ENCODE measurements at places on chromosomes 16 and 17.

- DNase-seq = no peak
These were observed 3.1 kb downstream of the ITPRIPL2 start for GRCh38 chr16:19116711-19117449.

GRCh38 chr16:62665269-62665668 is 629.0 kb upstream of the CDH8 start:
- no peak for DNase-seq

DNA sequence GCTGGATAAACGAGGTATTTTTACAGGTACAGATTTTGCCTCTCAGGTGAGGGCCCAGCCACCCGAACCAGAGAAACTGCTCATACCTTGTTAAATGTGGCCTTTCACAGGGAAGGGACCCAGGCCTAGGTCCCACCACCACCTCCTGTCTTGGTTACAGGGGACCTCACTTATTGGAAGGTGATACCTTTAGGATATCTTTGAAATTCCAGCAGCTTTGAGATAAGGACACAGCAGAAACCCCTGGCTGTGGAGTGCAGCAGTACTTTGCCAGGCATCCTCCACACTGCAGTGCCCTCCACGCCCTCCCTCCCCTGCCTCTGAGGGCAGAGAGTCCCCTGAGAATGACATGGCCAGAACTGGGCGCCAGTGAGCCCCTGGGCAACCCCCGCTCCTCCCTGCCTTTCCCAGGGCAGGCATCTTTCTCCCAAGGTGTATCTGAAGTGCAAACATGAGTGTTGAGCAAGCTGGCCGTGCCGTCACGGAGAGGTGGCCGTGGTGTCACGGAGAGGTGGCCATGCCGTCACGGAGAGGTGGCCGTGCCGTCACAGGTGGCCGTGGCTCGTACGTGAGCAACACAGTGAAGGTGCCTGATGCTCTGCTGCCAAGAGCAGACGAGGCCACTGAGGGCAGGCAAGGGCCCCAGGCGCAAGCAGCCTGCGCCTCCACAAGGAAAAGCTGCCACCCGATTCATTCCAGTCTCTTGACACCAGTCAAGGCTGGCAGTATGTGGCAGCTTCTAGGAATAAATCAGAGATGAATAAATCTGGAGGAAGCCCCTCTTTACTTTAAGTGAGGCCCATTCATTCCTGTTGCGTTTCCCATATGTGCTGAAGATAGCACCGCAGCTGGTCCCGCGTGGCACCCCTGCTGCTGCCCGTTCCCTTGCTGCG is 134.5 kb upstream of the CHMP6 start:
- no peak for DNase-seq

DNA sequence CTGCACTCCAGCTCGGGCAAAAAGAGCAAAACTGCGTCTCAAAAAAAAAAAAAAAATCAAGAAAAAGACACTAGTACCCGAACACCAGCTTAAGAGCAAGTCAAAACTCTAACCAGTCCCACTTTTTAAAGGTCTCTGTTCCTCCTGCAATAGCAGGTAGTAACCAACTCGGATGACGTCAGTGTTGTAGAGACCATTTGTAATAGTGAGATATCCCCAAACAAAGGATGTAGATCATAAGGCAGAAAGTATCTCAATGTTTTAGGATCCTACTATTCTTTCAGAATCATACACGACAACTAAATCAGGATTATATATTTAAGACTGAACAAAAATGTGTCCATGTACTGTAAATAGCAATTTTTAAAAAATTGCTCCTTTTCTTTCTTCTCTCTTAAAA is 2.4 kb downstream of the JPT1 start:
- no peak for DNase-seq

GRCh38 chr16:76577003-76577402 is 299.8 kb downstream of the CNTNAP4 start:
- DNase-seq = no peak

GRCh38 chr16:57167953-57168352 is 17.9 kb downstream of the PSME3IP1 start:
- peak; percentile 67 for DNase-seq

- DNase-seq = peak; percentile 43
These were observed 1.1 kb upstream of the PRPSAP1 start for GRCh38 chr17:76354747-76355310.

DNA sequence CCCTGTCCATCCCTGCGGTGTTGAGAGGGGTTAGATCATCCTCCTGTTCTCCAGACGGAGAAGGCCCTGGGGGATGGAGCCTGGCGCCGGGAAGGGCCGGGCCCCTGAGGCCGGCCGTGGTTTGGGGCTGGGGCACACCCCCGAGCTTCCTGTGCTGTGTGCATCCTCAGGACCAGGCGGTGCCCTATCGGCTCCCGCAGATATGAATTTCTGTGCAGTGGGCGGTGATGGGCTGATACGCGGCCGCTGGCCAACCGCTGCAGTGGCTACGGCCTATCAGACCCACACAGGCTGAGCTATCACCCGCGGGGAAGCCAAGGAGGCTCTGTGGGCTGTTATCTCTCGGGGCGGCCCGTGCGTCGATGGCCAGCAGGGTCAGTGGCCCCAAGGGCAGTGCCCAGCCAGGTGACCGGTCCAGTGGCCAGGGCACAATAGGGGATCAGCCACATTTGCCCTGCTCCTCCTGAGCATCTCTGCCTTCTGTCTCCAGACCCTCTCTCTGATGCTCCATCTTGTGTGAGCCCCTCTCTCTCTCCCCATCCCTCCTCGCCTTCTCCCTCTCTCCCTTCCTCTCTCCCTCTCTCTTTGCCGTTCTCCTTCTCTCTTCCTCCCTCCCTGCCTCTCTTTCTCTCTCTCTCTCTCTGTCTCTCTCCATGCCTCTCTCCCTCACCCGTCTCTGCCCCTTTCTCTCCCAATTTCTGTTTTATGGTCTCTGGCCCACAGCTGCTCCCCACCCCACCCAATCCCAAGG is 38.7 kb downstream of the ZFPM1 start:
- DNase-seq = no peak

DNA sequence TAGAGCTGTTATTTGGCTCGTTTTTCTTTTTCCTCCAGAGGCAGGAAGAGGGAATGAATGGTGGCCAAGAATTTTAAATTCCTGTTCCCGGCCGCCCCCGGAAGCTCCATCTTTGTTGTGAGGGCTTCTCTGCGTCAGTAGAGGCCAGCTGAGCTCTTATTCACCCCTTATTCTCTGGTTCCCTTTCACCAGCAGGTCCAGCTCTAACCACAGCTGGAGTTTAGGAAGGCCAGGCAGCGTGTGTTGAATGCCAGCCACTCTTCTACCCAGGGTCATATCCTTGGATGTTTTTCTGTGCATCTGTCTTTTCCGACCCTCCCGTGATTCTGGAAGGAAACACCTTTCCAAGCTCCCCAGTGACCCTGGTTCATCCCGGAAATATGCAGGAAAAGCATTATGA is 570.5 kb downstream of the WWOX start:
- peak; percentile 40 for DNase-seq

- DNase-seq = no peak
These were observed 42.9 kb upstream of the C16orf78 start for GRCh38 chr16:49330562-49331201.

DNA sequence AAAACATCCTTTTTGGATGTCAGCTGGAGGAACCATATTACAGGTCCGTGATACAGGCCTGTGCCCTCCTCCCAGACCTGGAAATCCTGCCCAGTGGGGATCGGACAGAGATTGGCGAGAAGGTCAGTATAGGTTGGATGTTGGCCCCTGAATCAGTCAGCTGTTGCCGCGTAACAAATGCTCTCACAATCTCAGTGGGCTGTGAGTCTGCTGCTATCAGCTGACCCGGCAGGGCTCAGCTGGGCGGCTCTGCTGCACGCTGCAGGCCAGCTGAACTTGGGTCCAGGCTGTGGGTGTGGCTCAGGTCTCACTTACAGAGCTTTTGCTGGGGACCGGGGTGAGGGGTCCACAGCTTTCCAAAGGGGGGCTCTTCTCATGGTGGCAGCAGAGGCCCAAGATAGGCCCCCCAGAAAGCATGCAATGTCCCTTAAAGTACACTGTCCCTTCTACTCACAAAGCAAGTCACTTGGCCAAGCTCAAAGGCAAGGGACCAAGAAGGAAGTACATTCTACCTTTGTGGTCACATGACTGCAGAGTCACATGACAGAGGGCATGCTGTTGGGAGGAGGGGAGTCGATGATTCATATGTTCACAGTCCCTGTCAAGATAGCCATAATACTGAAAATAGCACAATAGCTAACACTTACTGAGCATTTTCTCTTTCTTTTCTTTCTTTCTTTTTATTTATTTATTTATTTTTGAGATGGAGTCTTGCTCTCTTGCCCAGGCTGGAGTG is 134.2 kb downstream of the ABCC1 start:
- peak; percentile 55 for DNase-seq

- DNase-seq = peak; percentile 40
These were observed 247.9 kb downstream of the CDH13 start for GRCh38 chr16:82874672-82875071.

GRCh38 chr17:49635121-49635520 is 42.8 kb downstream of the SPOP start:
- DNase-seq = peak; percentile 27

GRCh38 chr16:11224096-11224893 is 31.7 kb downstream of the SOCS1 start:
- no peak for DNase-seq

DNA sequence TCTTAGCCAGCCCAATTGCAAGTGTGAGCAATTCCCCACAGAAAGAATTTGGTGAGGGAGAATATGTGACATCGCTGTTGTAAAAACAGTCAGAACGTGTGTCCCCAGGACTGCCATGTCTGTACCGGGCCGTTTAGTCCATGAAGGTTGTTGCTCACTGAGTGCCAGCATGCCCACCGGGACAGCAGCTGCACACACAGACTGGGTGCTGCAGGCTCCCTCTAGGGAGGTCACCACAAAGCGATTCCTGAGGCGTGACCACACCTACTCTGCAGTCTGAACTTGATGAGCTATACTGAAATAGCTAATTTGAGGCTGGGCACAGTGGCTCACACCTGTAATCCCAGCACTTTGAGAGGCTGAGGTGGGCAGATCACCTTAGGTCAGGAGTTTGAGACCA is 44.1 kb upstream of the ADORA2B start:
- no peak for DNase-seq

DNA sequence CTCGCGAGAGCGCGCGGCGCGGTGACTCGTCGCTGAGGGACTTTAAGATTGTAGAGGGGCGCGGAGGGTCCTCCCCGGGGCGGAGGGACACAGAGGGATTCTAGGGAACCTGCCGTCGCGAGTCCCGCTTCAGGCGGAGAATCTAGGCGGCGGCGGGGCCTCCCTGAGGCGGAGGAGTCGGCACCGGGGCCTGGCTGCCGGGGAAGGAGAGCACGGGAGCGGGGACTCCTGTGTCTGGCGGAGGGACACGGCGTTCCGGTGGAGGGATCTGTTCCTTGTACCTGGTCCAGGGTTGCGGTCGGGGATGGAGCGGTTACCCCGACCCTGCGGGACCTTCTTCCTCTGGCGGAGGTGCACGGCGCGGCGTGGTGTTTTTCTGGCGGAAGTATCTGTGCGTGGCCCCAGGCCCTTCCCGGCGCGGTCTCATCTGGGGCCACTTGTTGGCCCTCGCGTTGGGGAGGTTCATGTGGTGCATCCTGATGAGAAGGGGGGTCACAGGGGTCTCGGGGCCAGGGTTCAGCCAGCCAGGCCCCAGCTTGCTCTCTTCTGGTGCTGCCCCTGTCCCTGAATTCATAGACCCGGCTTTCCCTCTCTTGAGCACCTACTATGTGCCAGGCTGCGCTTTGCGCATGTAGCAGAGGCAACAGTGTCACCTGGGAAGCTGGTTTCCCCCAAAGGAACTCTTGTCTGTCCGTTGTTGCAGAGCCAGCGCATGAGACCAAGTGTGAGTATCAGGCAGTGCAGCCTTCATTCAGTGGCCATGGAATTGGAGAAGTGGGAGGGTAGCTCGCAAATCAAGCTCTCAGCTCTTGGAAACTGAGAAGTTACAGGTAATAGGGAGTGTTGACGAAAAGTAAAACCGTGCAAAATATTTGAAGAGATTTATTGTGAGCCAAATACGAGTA is 563 bp upstream of the ZKSCAN2 start:
- peak; percentile 87 for DNase-seq

- no peak for DNase-seq
These were observed 27.8 kb upstream of the RHOT1 start for GRCh38 chr17:32114536-32114935.

GRCh38 chr17:49963626-49964302 is 5.2 kb upstream of the DLX4 start:
- DNase-seq = no peak

DNA sequence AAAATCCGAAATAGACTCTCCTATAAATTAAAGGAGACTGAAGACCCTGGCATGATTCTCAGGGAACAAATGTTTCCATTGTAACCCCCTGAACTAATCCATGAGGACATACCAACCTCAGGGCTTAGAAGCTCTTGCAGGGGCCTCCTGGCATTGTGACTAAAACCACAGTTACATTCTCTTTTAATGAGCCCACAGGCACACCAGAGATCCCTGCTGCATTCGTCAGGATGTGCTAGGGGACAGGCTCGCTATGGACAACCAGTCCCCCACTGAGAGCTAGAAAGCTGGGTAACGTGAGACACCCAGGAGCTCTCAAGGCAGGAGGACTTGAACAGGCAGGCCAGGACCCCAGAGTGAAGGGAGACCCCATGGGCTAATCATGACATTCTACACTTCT is 140.6 kb upstream of the TNRC6C start:
- peak; percentile 78 for DNase-seq

GRCh38 chr16:89100601-89101302 is 7.1 kb downstream of the ACSF3 start:
- no peak for DNase-seq

DNA sequence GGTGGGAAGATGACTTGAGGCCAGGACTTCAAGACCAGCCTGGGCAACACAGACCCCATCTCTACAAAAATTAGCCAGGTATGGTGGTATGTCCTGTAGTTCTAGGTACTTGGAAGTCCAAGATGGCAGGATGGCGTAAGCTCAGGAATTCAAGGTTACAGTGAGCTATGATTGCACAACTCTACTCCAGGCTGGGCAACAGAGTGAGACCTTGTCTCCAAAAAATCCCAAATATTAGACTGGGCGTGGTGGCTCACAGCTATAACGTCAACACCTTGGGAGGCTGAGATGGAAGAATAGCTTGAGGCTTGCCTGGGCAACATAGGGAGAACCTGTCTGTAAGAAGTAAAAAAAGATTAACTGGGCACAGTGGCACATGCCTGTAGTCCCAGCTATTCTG is 30.8 kb downstream of the SUZ12 start:
- no peak for DNase-seq

Measured in fibroblast of skin of back (primary cell).